ENCODE measurements at places on chromosomes 6 and 20.

DNA sequence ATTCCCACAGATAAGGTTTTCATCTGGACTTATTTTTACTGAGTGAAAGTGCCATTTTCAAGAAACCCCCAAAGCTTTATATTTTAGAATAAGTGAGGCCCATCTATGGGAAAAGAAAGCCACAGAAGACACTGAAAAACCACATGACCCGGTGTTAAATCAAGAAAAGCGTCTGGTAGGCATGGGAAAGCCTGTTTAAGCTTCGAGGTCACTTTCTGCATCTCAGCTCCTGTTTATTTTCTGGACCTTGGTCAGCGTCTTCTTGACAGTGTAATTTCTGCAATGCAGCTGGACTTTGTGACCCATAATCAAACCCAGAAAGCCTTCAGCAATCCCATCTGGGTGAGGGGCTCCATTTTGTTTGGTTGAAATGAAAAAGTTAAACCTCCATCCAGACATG lies 59.6 kb upstream of the NEDD9 start:
- no peak for DNase-seq

- DNase-seq, result no peak
These were observed 748.4 kb upstream of the CHD6 start for GRCh38 chr20:42366626-42367025.

GRCh38 chr6:82013561-82014530 lies 233.7 kb downstream of the IBTK start:
- no peak for DNase-seq

- DNase-seq, result no peak
These were observed 53.9 kb downstream of the STX7 start for GRCh38 chr6:132458887-132459604.

- DNase-seq, result no peak
These were observed 65.2 kb downstream of the GTF2H5 start for GRCh38 chr6:158233214-158233795.

- DNase-seq, result no peak
These were observed 128.7 kb downstream of the LY86 start for GRCh38 chr6:6716998-6717763.

- DNase-seq, result no peak
These were observed 36.9 kb downstream of the UTRN start for GRCh38 chr6:144321839-144322591.

GRCh38 chr6:152478377-152479010 lies 158.7 kb downstream of the SYNE1 start:
- DNase-seq, result no peak

GRCh38 chr6:3001773-3002293 lies 2.1 kb downstream of the NQO2 start:
- DNase-seq, result no peak

- DNase-seq, result no peak
These were observed 183.2 kb upstream of the JARID2 start for GRCh38 chr6:15062516-15063252.

Measured in stimulated activated CD8-positive, alpha-beta memory T cell treated with anti-CD3 and anti-CD28 coated beads, Interleukin-4, amount 100 ng/mL, for 1 hour (primary cell).